Stimulated activated CD8-positive, alpha-beta memory T cell treated with anti-CD3 and anti-CD28 coated beads, Interleukin-15, amount 100 ng/mL, for 48 hours (primary cell): ENCODE measurements at places on chromosomes 3 and 15.

DNA sequence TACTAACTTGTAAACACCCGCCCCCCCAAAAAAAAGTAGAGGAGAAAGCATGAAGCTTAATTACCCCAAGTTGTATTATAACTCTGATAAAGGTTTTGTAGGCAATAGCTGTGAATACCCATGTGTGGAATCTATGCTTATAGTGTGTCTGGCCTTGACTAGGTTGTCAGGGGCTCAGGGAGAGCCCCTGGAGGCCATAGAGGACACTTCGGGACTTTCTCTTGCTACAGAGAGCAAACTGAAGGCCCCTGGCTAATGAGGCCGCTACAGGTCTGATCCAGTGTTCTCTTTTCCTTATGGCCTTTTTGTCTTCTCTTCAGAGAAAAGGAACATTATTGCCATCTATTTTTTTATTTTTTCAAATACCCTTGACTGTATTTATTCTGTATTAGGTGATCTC is 19.1 kb upstream of the SCAANT1 start:
- no peak for DNase-seq

DNA sequence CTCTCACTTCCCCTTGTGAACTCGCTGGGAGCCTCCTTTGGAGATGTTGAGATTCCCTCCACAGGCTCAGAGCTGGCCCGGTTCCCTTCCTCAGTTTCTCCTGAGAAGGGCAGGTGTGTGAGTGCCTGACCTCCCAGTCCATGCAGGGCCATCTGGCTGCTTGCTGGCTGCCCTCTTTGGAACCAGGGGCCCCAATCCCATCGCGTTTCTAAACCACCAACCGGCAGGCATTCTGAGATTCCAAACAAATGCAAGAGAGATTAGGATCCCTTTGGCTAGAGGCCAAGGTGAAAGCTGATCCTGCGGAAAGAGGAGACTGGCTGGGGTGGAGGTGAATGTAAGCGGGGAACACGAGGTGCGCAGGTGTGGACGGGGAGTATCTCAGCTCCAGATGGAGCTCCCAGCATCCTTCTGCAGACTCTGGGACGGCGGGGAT is 2.9 kb upstream of the PRRT3 start:
- no peak for DNase-seq

DNA sequence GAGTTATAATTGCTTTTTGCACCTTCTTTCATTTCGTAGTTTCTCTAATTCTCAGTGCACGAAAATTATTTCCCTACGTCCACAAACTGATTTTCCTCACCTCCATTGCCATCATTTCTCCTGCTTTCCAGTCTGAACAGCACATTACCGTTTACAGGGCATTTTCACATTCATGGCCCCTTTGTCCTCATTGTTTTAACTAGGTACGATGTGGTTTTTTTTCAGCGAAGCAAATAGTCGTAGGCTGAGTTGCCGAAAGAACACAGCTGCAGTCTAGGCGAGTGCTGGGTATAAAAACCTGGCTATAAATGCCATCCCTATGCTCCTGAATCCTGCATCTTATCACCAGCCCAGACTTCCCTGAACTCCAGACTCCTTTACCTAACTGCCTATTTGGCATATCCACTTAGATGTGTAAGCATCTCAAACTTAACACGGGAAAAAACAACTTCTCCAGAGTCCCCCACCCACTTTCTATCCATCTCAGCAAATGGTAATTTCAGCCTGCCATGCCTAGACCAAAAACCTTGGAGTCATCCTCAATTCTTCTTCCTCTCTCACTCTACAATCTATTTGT is 691 bp upstream of the FSIP1 start:
- DNase-seq: no peak

- DNase-seq: no peak
Measured at GRCh38 chr3:115999613-116000012, 376.3 kb downstream of the GAP43 start.

- no peak for DNase-seq
Measured at GRCh38 chr3:172846103-172846561, 95.6 kb downstream of the ECT2 start.

DNA sequence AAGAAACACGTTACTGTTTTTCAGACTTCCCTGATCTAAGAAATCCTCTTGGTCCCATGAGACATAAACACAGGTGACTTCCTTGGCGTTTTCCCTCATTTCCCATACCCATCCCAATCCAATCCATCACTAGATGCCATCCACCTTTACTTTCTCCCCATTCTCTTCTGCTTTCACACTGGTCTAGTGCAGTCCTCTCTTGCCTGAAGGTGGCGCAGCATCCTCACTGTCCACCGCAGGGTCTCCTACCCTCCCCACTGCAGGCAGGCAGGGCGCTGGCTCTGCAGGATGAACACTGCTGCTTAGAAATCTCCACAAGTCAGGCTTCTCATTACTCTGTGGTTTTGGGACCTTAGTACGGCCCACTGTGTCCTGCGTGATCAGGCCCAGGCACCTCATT is 58.2 kb downstream of the RAB7A start:
- DNase-seq: no peak

GRCh38 chr3:61300786-61301185 is 49.5 kb upstream of the FHIT start:
- DNase-seq: no peak

- no peak for DNase-seq
Measured at GRCh38 chr15:90099072-90099867, 3.0 kb downstream of the IDH2 start.

DNA sequence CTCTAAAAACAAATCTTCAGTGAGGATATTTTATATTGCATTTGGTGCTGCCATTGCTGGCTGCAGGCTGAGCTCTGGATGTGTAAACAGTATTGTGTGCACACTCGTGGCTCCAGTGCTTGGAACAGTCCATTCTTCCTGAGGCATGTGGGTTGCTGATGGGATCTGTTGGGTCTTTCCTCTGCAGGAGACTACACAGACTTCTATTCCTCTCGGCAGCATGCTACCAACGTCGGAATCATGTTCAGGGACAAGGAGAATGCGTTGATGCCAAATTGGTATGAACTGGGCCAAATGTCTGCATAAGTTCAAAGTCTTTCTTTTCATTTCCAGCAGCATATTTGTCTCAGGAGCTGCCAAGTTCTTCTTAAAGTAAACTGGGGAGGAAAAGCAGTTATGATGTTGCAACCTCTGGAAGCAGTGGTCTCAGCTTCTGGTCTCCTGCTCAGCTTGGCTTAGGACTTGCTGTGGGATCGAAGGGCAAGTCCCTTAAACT is 9.3 kb downstream of the FAH start:
- DNase-seq: no peak
